ENCODE measurements at places on chromosomes 2 and 18. TPM values are rescaled to one million over a fixed set of nuclear protein-coding genes. Genes with fewer than 3 reads are reported as not detected.

DNA sequence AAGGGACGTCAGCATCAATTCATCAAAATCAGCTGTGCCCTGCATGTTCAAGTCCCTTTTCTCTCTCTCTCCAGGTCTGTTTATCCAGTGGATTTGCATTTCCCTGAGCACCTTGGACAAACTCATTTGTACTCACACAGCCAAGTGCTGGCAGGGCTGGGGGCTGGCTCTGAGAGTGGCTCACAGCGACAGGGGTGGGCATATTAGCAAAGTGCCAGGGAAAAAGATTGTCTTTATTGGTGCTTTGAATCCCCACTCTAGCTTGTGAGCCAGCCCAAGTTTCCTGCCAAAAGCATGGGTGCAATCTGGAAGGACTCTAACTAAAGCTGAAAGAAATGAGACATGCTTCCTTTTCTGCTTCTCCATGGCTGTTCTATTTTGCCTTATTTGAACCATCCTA, 56.6 kb downstream of the ACOXL start:
- no peak for DNase-seq
- no peaks in the 10 kb centered on the region for H3K27me3 ChIP-seq
- no peak overlapping the region for H3K4me3 ChIP-seq
- no peaks in the 10 kb centered on the region for H3K4me1 ChIP-seq
- H3K27ac ChIP-seq, result no peak overlapping the region

DNA sequence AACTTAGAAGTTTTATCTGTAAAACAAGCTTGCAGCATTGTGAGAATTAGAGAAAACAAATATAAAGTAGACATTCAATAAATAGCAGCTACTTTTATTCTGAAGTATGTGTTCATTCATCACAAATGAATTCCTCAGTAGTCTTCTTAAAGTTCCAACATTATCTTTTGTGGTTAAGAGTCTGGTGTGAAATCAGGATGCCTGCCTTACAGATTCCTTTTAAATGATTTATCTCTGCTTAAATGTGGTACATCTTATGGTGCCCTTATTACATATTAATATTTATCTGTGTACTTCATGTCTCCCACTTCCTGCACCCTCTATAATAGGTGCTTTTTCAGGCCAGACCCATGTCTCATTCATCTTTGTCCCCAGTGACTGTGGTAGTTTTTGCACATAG, 595.0 kb downstream of the STK39 start:
- no peak overlapping the region for H3K27ac ChIP-seq
- H3K27me3 ChIP-seq, result no peaks in the 10 kb centered on the region
- no peaks in the 10 kb centered on the region for H3K4me1 ChIP-seq
- DNase-seq, result no peak
- no peak overlapping the region for H3K4me3 ChIP-seq

DNA sequence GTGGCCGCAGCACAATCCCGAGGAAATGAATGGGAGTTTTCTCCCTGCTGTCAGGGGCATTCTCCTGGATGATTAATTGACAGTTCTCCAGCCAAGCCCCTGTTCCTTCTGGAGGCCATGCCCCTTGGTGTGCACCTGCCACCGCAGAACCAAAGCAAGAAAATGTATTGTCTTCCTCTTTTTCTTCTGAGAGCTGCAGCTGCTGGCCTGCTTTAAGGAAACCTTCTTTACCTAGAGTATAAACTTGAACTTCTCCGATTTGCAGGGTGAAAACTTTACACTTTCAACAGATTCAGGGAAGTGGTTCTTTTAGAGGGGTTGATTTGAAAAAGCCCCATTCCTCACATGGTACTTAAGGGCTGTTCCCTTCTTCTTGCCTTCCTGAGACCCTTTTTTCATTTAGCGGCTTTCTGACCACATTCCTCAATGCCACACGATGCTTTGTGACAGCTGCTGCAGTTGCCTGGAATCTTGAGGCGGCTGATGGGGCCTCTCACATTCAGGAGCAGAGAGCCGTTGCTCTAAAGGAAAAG, 402.8 kb downstream of the TXNL1 start:
- no peaks in the 10 kb centered on the region for H3K4me1 ChIP-seq
- H3K27me3 ChIP-seq, result no peaks in the 10 kb centered on the region
- no peaks in the 10 kb centered on the region for H3K36me3 ChIP-seq

Gene EFR3B
- 7.2 TPM for total RNA-seq

Gene ZNF513
- total RNA-seq, result 26.5 TPM

Gene SPRED2
- total RNA-seq, result 23.5 TPM

GRCh38 chr2:30293303-30293921, 62.1 kb downstream of the LBH start:
- H3K4me3 ChIP-seq, result no peak overlapping the region
- no peak for DNase-seq
- no peak overlapping the region for H3K27ac ChIP-seq
- no peaks in the 10 kb centered on the region for H3K27me3 ChIP-seq
- no peaks in the 10 kb centered on the region for H3K36me3 ChIP-seq

- 0 out of 2 replicates have a peak, but pooled peaks cover 2% of the 10 kb centered on the region for H3K27me3 ChIP-seq
- no peak overlapping the region for H3K4me3 ChIP-seq
- no peak for DNase-seq
- H3K4me1 ChIP-seq, result 0 out of 2 replicates have a peak, but pooled peaks cover 1% of the 10 kb centered on the region
- no peak overlapping the region for H3K27ac ChIP-seq
Observed at GRCh38 chr2:212953170-212953920, 198.1 kb downstream of the IKZF2 start.

DNA sequence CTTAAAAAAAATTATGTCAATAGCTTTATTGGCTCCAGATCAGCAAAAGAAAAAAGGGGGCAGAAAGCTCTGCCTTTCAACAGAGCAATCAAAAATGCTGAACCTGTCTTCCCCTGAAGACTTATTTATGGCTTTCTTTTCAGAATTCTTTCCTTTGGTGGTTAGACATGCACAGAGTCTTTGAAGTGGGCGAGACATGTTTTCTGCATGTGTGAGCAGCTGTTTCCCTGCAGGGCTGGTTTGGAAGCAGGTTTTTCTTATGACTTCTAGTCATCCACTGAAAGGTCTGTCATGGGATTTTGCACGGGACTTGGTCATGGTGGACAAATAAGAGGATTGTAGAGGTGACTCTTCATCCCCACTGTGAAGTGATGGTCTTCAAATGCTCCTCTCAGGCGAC, 160.3 kb downstream of the VAPA start:
- H3K4me1 ChIP-seq, result no peaks in the 10 kb centered on the region
- H3K4me3 ChIP-seq, result no peak overlapping the region
- H3K27me3 ChIP-seq, result no peaks in the 10 kb centered on the region

DNA sequence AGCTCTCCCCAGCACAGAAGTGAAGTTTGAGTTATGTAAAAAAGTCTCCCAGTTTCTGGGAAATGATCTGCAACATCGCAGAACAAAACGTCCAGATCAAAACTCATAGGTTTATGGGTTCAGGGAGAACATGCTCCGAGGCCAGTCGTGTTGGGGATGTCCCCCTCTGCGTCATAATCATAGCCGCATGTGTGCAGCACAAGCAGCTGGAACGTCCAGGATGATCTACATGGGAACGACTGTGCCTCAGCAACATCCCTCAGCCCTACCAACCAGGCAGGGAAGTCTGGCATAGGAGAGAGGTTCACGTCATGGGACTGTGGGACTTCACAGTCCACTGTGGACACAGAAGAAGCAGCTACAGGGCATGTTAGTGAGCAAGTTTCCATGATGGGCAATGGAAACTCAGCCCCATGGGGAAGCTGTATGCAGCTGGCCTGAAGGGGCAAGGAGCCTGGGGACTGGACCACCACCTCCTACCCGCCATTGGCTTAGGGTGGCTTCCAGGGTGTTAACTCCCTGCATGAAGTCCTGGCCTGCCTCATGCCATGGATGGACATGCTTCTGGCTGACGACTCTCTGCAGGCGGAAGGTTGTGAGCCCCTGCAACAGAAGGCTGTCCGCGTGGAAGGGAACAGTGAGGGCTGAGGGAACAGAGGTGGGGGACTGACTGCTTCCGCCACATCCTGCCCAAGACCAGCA, 96.9 kb downstream of the COPS8 start:
- H3K36me3 ChIP-seq, result no peaks in the 10 kb centered on the region
- H3K27me3 ChIP-seq, result no peaks in the 10 kb centered on the region
- H3K27ac ChIP-seq, result no peak overlapping the region
- no peak for DNase-seq
- no peaks in the 10 kb centered on the region for H3K4me1 ChIP-seq
- H3K4me3 ChIP-seq, result no peak overlapping the region

GRCh38 chr2:140627136-140627535, 1503.7 kb downstream of the LRP1B start:
- no peak overlapping the region for H3K27ac ChIP-seq
- H3K4me3 ChIP-seq, result no peak overlapping the region
- no peaks in the 10 kb centered on the region for H3K36me3 ChIP-seq
- H3K27me3 ChIP-seq, result no peaks in the 10 kb centered on the region
- no peak for DNase-seq

GRCh38 chr2:30412684-30413570, 34.1 kb upstream of the LCLAT1 start:
- H3K4me3 ChIP-seq, result no peak overlapping the region
- no peak overlapping the region for H3K27ac ChIP-seq
- no peak for DNase-seq

- H3K36me3 ChIP-seq, result no peaks in the 10 kb centered on the region
- no peaks in the 10 kb centered on the region for H3K4me1 ChIP-seq
- no peak overlapping the region for H3K27ac ChIP-seq
- no peak for DNase-seq
- no peaks in the 10 kb centered on the region for H3K27me3 ChIP-seq
- H3K4me3 ChIP-seq, result no peak overlapping the region
Observed at GRCh38 chr2:51472300-51472699, 440.4 kb upstream of the NRXN1 start.

- H3K4me1 ChIP-seq, result no peaks in the 10 kb centered on the region
- no peak for DNase-seq
- H3K4me3 ChIP-seq, result no peak overlapping the region
- no peaks in the 10 kb centered on the region for H3K27me3 ChIP-seq
- no peak overlapping the region for H3K27ac ChIP-seq
- no peaks in the 10 kb centered on the region for H3K36me3 ChIP-seq
Observed at GRCh38 chr18:74724186-74724585, 126.5 kb downstream of the ZNF407 start.

DNA sequence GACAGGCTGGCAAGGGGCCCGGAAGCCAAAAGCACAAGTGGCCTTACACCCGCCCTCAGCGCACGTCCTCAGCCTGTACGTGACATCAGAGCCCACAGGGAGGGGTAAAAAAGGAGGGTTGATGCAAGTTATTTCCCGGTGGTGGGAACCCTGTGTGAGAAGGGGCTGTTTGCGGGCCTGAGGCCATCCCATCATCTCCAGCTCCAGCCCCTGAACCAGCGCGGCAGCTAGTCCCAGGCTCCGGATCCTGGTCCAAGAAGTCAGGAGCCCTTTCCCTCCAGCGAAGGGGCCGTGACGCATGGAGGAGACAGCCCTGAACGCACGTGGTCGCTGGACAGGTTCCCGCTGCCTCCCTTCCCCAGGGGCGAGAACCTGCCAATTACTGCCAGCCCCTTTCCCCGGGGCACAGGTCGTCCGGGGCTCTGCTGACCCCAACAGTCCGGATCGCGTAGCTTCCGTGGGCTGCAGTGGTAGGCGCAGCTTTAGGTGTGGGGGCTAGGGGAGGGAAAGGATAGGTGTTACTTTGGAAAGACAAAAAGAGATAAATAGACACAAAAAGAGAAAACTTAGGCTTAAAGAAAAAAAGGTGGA, 1.3 kb upstream of the LRP2 start:
- peak overlapping the region; percentile 88 for H3K4me3 ChIP-seq
- H3K36me3 ChIP-seq, result no peaks in the 10 kb centered on the region
- H3K27ac ChIP-seq, result no peak overlapping the region
- peaks cover 34% of the 10 kb centered on the region for H3K27me3 ChIP-seq
- peak; percentile 49 for DNase-seq
- no peaks in the 10 kb centered on the region for H3K4me1 ChIP-seq

Gene UGT1A4
- not detected for total RNA-seq

DNA sequence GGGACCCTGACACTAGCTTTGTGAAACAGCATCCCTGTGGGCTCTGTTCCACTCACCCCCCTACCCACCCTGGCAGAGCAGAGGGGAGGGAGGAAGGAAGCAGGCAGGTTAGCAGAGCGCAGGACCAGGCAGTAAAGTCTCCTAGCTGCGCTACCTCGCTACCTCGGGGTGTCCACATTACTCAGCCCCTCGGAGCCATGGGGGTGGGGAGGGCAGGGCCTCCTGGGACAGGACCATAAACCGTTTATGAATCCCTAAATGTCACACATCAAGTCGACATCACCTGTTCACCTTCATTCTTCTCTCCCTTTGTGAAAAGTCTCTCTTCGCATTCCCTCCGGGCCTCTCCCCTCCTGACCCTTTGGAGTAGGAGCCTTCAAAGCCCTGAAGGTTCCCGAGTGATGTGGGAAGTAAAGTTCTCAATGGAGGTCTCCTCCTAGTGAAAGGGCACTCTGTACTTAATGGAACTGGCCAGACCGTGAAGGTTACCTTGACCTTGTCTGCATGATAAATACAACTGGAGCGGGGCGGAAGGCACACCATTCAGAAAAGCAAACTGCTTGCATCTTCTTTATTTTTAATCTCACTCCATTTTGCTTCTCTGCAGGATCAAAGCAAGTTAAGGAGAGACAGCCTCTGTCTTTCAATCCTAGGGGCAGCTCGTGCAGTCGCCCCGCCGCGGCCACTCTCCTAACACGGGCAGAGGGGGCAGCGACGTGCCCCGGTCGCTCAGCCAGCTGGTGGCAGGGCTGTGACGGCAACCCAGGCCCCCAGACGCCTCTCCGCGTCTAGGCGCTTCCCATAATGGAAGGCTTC, 23.7 kb upstream of the SMAD7 start:
- peak overlapping the region; percentile 89 for H3K4me3 ChIP-seq
- H3K27ac ChIP-seq, result no peak overlapping the region
- no peaks in the 10 kb centered on the region for H3K36me3 ChIP-seq
- H3K4me1 ChIP-seq, result peaks cover 13% of the 10 kb centered on the region
- no peaks in the 10 kb centered on the region for H3K27me3 ChIP-seq

- H3K36me3 ChIP-seq, result no peaks in the 10 kb centered on the region
- no peak overlapping the region for H3K4me3 ChIP-seq
- DNase-seq, result no peak
Observed at GRCh38 chr2:203994735-203995134, 58.2 kb downstream of the ICOS start.

Gene LBX2
- 1.1 TPM for total RNA-seq

Gene FBXO36
- 3.4 TPM for total RNA-seq

DNA sequence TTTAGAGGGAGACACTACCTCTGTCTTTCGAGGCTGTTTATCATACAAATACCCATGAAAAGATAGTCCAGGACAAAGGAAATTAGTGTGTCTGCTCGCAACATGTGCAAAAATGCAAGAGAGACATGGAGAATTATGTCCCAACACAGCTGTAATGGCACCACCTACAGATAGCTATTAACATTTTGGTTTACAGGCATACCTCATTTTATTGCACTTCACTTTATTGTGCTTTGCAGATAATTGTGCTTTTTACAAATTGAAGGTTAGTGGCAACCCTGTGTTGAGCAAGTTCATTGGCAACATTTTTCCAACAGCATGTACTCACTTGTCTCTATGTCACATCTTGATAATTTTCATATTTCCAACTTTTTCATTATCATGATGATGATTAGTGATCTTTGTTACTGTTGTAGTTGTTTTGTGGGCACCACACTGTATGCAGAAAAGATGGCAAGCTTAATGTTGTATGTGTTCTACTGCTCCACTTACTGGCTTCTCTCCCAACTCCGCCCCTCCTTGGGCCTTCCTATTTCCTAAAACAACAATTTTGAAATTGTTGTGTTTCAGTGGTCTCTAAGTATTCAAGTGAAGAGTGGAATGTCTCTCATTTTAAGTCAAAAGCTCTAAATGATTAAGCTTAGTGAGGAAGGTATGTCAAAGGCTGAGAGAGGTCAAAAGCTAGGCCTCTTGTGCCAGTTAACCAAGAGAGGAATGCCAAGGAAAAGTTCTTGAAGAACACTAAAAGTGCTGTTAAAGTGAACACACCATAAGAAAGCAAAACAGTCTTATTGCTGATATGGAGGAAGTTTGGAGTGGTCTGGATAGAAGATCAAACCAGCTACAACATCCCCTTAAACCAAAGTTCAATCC, 52.0 kb downstream of the ANKRD12 start:
- no peak for DNase-seq
- no peaks in the 10 kb centered on the region for H3K4me1 ChIP-seq
- no peak overlapping the region for H3K27ac ChIP-seq

Gene PSMA8
- total RNA-seq, result not detected
